NCI-H1105 treated with DMSO at 0.1 percent for 48 hours (cell line): ENCODE measurements at places on chromosomes 16 and 17.

DNA sequence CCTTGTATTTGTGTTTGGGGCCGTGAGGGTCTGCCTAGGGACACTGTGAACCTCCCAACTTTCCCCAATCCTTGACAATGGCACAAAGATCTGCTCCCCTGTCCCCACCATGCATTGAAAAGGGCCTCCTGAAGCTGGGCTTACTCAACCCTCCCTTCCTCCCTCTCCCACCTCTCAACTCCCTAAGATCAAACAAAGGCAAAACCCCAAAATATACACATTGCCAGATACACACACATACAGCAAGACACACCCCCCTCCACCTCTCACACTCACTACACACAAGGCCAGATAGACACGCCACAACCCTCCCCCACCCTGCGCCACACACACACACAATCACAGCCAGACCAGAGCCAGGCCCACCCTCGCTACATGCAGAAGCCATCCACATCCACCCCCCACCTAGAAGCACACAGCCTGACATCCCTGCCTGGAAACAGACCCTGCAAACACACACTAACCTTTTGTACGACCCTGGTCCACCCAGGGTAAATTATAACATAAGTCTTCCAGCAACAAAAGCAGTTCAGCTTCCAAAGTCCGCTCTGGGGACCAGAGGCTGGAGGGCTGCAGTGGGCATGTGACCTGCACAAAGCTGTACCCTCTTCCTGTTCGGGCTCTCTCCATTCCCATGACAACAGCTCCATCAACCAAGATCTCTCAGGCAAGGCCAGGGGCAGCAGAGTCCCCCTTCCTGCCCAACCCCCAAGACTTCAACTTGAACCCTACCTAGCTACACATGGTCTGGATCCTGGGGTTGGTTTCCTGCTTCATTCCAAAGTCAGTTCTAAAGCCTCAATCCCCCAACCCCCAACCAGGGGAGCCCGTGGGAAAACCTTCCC, 1.9 kb downstream of the PCGF2 start:
- no peak for DNase-seq

- no peak for DNase-seq
These were observed 124.5 kb upstream of the CCL2 start for GRCh38 chr17:34130544-34130943.

DNA sequence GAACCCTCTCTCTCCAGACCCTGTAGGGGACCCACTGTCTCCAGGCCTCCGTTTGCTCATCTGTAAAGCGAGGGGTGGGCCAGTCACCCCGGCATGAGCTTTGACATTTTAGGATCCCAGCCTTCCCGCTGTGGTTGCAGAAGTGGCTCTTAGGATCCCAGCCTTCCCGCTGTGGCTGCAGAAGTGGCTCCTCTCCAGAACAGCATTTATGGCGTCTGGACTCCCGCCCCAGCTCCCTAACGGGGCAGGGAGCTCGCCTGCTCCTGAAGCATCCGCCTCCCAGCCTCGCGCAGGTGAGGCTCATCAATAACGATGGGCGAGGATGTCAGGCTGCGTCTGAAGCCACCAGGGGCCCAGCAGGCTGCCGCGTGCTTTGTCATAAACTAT, 222.3 kb upstream of the TNRC6C start:
- DNase-seq: peak; percentile 32

DNA sequence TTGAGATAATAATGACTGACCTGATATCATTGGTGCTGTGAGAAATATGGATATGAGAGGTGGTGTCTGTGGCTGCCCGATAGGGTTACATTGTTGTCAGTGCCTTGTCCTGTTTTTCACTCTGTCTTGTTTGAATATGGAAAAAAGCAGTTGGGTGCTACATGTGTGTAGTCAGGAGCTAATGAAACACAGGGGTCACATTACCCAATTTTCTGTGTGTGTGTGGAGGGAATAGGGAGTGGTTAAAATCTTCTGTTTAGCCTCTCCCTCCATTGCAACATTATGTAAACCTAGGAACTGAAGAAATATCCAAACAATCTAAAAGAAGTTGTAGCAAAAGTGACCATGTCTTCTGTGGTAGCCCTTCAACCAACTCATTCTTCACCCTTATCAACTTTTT, 527.7 kb upstream of the SOX9 start:
- no peak for DNase-seq

- DNase-seq: no peak
These were observed 112.9 kb downstream of the DNAH3 start for GRCh38 chr16:21037736-21038135.

DNA sequence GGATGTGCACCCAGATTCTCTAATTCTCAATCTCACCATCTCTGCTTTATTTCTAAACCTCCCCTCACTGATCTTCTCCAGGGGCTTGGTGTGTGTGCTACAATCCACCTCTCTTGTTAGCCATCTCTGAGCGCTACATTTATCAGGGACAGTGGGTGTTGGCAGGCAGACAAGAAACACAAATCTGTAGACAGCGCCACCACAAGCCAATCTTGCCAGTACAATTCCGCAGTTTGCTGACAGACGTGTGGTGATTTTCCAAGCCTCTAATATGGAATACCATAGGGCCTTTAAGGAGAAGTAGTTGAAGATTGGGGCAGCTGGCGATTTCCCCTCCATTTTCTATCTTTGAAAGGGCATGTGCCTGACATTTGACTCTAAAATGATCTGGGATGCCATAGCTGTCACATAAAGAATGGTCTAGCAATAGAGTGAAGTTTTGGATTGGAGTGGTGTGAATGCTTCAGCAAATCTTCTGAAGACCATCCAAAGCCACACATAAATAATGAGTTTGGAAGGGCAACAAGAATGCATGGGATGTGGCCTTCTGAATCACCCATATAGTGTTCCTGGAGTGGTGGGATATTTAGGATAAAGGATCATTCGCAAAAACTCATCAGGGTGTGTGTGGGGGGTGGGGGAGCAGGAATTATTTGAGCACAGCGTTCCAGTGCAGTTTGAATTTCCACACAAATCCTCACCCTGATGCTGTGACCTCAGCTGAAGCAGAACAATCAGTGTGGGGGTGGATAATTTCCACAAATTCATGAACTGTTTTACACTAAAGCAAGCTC, 12.0 kb upstream of the ANKFN1 start:
- no peak for DNase-seq

GRCh38 chr17:16434662-16435061, 19.3 kb downstream of the TRPV2 start:
- DNase-seq: no peak

DNA sequence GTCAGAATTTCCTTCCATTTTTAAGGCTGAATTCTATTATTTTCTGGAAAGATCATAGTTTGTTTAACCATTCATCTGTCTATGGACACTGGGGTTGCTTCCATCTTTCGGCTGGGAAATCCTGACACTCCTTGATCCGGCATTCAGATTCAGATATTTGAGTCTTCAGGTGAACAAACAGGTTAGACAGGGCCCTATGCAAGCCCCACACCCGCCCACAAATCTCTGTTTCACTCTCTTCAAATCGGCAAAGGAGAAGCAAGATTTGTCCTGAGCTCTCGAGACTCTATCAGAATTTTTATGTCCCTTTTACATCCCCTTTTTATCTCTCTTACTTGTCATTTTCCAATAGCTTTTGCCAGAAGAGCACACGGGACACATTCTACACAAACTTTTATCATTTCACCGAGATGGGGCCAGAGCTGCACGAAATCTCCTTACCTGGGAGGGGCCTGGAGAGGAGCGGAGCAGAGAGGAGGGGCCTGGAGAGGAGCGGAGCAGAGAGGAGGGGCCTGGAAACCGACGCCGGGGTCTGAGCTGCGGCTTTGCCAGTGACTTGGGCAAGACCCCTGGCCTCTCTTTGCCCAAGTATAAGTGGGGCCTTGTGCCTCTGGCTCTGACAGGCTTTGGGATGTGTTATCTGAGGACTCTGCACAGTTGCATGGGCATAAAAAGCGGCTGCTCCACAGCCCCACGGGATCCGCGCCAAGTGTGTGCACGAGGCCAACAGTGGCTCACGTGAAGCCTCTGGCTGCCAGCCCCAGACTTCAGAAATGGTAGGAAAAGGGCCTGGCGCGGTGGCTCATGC, 54.3 kb upstream of the RBFOX3 start:
- no peak for DNase-seq

- DNase-seq: no peak
These were observed 5.7 kb downstream of the GGA2 start for GRCh38 chr16:23504453-23505179.

- no peak for DNase-seq
These were observed 139.5 kb downstream of the BCAS3 start for GRCh38 chr17:60817192-60817591.

GRCh38 chr16:63606778-63607177, 1515.1 kb downstream of the CDH11 start:
- no peak for DNase-seq

DNA sequence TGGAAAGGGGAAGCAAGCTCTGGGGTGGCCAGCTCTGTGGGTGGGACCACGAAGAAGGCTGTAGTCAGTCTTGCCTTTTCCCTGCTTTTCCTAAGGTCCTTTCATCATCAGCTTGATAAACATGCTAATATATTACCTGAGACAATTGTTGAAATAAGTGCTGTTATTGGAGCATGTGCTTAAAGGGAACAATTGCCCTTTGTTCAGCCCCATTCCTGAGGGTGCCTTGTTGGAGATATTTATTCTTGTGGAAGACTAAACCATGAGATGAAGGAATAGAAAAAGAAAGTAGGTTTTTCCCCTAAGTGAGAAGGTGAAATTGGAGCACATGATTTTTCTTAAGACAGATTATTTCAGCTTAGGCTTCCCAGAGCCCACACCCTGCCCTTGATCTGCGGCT, 7.8 kb downstream of the TMEM98 start:
- no peak for DNase-seq

GRCh38 chr16:17104654-17105053, 366.1 kb downstream of the XYLT1 start:
- no peak for DNase-seq

DNA sequence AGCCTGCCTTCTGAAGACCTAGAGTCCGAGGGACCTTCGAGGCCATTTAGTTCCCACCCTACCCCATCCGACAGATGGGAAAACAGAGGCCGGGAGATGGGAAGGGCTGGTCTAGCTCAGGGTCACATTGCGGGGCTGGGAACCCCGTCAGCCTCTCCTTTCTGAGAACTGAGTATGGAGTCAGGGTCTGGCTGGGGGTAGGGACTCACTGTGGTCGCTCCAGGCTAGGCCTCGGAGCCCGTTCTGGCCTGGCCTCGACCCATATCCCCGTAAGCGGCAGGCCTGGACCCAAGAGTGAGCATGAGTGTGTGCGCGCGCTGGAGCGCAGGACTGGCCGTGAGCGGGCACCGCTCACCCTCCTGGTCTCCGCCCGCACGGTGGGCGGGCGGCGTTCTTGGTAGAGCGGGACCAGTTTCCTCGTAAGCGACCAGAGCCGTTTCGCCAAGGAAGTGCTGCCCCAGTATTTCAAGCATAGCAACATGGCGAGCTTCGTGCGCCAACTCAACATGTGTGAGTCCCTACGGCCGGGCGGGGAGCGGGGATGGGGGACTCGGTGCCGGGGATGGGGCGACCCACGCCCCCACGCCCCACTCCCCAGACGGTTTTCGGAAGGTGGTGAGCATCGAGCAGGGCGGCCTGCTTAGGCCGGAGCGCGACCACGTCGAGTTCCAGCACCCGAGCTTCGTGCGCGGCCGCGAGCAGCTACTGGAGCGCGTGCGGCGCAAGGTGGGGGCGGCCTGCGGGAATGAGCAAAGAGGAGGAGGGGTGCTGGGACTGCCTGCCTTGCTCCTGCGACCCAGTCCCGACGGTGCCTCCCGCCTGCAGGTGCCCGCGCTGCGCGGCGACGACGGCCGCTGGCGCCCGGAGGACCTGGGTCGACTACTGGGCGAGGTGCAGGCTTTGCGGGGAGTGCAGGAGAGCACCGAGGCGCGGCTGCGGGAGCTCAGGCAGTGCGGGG, 855 bp downstream of the HSF4 start:
- no peak for DNase-seq

DNA sequence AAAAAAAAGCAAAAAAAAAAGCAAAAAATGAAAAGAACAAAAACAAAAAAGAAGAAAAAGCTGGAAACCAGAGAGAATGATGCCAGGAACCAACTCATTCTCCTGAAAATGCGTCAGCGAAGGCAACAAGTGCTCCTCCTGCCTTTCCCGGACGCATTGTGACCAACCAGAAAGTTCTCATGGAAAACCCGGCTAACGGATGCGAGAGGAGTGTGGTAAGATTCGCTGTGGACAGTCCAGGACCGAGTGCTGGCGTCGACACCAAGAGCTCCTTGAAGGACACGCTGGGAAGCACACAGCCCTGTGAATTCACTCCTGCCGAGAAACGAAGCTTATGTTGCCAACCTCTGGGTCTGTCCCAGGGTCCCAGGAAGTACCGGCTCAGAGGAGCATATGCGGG, 43.4 kb downstream of the METRNL start:
- DNase-seq: no peak

GRCh38 chr17:74862108-74862901, 2.6 kb upstream of the GRIN2C start:
- peak; percentile 61 for DNase-seq

DNA sequence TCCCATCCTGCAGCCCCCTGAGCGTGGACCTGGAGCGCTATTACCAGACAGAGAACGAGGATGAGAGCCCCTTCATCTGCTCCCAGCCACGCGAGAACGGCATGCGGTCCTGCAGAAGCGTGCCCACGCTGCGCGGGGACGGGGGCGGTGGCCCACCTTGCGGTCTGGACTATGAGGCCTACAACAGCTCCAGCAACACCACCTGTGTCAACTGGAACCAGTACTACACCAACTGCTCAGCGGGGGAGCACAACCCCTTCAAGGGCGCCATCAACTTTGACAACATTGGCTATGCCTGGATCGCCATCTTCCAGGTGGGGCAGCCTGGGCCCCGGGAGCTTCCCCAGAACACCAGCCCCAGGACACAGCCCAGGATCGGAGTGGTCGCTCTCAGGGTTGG, 12.0 kb downstream of the CACNA1G start:
- no peak for DNase-seq

DNA sequence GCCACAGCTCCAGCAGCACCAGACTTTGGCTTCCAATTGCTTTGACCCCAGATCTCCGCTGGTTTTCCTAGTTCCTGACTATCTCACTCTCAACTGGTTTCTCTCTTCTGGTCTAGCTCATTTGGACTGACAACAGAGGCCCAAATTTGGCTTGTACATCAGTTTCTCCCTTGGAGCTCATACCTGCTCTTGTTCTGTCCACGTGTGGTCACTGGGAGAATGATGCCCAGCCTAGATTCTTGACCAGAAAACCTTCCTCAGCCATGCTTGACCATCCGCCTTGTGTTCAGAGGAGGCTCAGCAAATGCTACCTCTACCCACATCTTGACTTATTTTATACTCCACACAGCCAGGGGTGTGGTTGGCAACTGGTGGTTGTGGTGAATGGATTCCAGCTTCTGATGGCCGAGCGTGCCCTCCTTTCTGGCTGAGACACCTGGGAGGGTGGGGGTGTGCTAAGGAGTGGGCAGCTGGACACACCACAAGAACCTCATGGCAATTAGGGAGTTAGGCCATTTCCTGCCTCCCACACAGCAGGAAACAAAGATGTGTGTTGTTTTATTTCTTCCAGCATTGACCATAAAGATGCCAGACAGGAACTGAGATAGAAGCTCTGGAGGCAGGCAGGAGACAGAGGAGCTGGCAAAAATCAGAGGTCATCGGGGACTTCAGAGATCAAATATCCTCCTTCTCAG, 93.8 kb upstream of the FAM20A start:
- DNase-seq: no peak
